Activated CD8-positive, alpha-beta memory T cell treated with anti-CD3 and anti-CD28 coated beads for 1 hour (primary cell): ENCODE measurements at places on chromosomes 4 and X.

GRCh38 chrX:13876652-13877051 lies 59.8 kb upstream of the GPM6B start:
- no peak for DNase-seq

GRCh38 chr4:22721204-22721603 lies 28.5 kb downstream of the GBA3 start:
- no peak for DNase-seq

DNA sequence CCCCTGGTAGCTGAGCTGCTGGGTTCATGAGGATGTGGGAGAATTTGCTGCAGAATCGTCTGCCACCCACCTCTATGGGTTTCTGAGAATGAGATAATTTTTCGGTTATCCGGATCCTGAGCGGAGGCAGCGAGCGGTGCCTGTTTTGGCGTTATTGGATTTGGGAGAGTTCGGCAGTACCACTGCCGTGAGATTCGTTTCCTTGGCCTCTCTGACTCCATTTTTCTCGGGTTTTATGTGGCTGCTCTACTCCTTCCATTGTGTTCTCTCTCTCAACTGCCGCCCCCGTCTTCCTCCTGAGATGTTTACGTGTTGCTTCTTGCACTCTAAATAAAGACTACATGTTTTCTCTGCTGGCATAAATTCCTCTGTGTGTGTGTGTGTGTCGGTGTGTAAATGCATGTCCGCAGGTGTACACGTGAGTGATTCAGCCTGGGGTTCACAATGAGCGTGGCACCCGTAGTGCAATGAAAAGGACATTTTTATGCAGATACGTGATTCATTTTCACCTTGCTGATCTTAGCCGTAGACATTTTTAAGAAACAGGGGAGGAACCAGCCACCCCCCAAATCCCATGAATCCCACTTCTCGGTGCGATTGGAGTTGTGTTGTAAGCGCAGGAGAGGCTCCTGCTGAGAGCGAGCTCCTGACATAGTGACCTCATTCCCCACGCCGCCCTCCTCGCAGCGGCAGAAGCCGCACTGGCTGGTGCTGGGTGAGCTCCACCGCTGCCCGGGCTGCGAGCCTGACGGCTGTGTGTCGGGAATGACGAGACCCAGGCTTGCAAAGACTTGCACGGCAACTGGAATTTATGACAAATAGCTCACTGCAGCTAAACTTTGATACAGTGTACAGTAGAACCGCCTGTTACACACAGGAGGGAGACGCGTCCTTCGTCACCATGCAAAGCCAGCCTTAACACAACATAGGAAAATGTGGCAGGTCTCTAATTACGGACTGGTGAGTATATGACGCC lies 82.2 kb downstream of the STOX2 start:
- DNase-seq = no peak

- DNase-seq = no peak
These were observed 39.8 kb downstream of the DTHD1 start for GRCh38 chr4:36321176-36321575.

DNA sequence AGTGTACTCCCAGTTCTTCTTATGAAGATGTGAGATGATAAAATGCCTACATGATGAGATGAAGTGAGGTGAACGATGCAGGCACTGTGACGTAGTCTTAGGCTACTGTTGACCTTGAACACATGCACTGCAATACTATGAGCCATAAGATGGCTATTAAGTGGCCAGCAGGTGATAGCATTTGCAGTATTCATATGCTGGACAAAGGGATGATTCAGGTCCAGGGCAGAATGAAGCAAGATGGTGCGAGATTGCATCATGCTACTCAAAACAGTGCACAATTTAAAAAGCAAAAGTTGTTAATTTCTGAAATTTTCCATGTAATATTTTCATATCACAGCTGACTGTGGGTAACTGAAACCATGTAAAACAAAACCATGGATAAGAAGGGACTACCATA lies 781.4 kb downstream of the PCDH18 start:
- DNase-seq = no peak

DNA sequence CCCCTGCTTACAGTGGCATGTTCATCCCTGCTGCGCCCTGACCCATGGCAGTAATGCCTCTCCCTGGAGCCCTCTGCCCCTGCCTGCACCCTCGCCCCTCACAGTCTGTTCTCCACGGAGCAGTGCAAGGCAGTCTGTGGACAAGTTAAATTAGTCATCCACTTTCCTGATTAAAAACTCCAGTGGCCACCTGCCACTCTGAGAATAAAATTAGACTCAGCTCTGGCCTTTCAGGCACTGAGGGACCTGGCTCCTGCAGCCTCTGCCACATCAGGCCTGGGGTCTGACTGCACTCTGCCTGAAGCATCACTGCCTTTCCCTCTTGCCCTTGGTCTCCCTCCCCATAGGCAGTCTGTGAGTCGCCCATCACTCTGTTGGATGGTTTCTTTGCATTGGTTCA lies 53.6 kb downstream of the GRK4 start:
- no peak for DNase-seq
